ENCODE measurements at places on chromosomes 5 and 9.

DNA sequence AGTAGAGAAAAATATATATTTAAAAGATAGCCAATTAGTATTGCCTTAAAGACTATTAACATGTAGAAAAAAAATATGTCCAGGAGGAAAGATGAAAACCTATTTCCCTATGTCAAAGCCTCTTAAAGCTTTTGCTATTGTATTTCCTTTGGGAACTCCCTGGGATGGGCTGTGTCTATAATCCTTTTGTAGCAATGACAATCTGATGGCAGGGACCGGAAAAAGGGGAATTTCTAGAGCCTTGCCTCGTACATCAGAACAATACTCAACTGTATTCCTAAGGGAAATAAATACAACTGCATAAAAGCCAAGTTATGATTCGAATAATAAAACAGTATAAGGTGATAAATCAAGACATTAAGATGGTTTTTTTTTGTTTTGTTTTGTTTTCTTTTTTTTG lies 257.3 kb downstream of the MLLT3 start:
- no peak for DNase-seq

DNA sequence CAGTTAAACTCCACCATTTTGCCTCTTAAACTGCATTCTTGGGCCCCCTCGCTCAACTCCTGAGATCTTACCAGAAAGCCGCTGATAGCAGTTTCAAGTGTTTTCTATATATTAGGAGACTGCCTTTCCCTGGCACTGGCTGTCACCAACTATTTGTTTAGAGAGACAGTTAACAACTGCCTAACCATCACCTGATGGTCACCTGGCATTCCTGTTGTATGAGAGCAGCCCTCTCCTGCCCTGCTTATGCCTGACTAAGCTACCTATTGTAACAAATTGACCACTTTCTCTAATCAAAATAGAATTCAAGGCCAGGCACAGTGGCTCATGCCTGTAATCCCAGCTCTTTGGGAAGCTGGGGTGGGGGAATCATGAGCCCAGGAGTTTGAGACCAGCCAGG lies 28.0 kb upstream of the SIL1 start:
- DNase-seq = no peak

DNA sequence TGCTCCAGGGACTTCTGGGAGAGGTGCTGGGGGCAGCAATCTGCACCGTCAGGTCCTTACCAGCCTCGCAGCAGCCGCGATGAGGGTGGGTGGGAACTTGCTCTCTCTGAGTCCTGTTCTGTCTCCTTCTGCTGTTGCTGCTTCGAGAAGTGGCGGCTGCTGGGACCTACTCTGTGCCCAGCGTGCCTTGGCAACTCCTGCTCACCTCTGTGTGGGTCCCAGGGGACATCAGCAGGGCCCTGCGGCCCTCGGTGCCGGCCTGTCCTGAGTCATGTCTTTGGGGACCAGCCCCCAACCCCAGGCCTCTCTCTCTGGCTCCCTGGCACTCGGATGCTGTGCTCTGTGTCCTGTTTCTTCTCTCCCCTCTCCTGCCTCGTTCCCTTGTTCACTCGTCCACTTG lies 49.5 kb downstream of the KCNT1 start:
- DNase-seq = no peak

GRCh38 chr5:25688156-25688555 lies 1043.4 kb upstream of the CDH10 start:
- DNase-seq = no peak

- DNase-seq = no peak
These were observed 25.8 kb upstream of the CD180 start for GRCh38 chr5:67222243-67223025.
